SJSA1 (cell line): ENCODE measurements at places on chromosomes 4 and X. TPM values are rescaled to one million over a fixed set of nuclear protein-coding genes. Genes with fewer than 3 reads are reported as not detected.

The KLKB1 gene
- not detected in 2 replicates for total RNA-seq

The TMPRSS11A gene
- total RNA-seq = not detected in 2 replicates

GRCh38 chr4:119657111-119657611, 28.6 kb upstream of the PDE5A start:
- H3K4me3 ChIP-seq = no peak overlapping the region
- peak overlapping the region; percentile 8; the same call in 1 of the 2 replicates for H3K27ac ChIP-seq
- H3K4me1 ChIP-seq = peaks cover 38% of the 10 kb centered on the region
- peak; percentile 48 for DNase-seq
- H3K36me3 ChIP-seq = no peaks in the 10 kb centered on the region
- H3K27me3 ChIP-seq = no peaks in the 10 kb centered on the region

DNA sequence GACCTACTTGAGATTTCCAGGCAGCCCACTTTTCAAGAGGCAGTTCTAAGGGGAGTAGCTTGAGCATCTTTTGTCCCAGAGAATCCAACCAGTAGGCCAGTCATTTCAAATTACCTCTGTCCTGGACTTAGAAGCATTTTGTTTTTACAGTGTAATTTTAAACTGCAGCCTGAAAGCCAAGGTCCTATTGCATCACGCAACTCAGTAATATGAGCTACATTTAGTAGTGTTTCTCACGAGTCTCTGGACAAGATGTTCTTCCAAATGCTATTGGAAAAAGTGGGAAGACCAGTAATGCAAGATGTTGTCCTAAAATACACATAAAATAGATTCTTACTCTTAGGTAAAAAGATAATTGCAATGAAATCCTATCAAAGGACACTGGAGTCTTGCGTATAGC, 182.5 kb upstream of the ARX start:
- H3K36me3 ChIP-seq = no peaks in the 10 kb centered on the region
- H3K27me3 ChIP-seq = no peaks in the 10 kb centered on the region
- H3K27ac ChIP-seq = no peak overlapping the region
- H3K4me1 ChIP-seq = no peaks in the 10 kb centered on the region
- no peak overlapping the region for H3K4me3 ChIP-seq

The SETD7 gene
- total RNA-seq = 13.5 and 22.9 TPM in 2 replicates

DNA sequence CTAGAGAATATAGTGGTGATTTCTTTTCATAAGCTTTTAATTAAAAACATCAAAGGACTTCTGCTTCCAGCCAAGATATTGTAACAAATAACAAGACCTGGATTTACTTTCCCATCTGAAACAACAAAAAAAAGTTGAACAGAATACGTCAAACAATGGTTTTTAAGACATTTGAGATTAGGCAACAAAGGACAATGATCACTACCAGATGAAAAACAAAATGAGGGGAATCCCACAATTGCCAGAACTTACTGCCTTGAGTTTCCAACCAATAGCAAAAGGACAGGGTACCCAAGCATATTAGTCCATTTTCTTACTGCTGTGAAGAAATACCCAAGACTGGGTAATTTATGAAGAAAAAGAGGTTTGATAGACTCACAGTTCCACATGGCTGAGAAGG, 341.4 kb upstream of the INTU start:
- H3K4me1 ChIP-seq = no peaks in the 10 kb centered on the region
- H3K36me3 ChIP-seq = no peaks in the 10 kb centered on the region
- H3K27ac ChIP-seq = no peak overlapping the region
- H3K27me3 ChIP-seq = no peaks in the 10 kb centered on the region
- DNase-seq = no peak
